Muscle of arm (tissue), 14 donors: ENCODE measurements at places on chromosomes 11 and 22.

DNA sequence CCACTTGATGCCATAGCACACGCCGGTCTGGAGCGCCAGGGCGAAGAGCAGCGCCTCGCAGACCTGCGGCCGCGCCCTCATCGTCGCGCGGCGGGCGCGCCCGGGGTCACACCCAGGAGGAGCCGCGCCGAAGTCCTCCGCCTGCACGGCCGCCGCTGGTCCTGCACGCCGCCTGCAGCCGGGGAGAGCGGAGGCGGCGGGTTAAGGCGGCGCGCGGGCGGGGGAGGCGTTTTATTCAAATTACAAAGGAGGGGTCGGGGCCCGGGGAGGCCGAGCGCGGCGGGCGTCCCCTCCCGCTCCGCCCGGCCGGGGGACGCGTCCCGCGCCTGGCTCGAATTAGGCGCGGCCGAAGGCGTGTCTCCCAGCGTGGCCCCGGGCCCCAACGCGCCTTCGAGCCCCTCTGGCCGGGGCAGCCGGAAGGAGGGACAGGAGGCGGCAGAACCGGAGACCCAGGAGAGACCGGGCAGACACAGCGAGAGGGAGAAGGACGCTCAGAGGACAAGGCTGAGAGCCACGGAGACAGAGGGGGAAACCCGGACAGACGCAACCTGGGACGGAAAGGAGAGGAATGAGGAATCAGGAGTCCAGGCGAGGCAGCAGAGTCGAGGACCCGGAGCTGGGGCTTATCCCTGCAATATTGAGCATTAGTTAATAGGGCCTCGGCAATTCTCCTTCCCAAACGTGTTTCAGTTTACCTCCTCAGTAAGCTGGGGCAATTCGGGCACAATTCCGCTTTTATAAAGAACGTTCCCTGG, at the start of gene WNT11:
WNT11 (minus strand) TSS at position 176 of the 755 bp plus-strand sequence; CDS start at position 81, 95 bp downstream.
- peak; percentile 29 for DNase-seq

DNA sequence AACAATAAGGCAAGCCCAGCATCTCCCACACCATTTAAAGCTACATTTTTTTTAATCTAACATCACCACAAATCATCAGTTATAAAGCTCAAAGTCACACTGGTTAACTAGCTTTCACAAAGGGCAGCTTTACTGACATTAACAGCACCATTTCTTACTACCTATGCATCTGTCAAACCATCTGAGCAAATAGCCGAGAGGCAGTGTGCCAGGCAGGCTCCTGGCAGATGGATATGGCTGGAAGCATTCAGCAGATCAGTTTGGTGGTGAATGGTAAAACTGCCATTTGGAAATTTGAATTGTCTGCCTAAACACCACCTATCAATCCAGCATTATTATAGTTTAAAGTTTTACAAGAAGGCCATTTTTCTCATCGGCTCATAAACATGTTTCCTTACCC, 131.2 kb downstream of the TTC28 start:
- no peak for DNase-seq

DNA sequence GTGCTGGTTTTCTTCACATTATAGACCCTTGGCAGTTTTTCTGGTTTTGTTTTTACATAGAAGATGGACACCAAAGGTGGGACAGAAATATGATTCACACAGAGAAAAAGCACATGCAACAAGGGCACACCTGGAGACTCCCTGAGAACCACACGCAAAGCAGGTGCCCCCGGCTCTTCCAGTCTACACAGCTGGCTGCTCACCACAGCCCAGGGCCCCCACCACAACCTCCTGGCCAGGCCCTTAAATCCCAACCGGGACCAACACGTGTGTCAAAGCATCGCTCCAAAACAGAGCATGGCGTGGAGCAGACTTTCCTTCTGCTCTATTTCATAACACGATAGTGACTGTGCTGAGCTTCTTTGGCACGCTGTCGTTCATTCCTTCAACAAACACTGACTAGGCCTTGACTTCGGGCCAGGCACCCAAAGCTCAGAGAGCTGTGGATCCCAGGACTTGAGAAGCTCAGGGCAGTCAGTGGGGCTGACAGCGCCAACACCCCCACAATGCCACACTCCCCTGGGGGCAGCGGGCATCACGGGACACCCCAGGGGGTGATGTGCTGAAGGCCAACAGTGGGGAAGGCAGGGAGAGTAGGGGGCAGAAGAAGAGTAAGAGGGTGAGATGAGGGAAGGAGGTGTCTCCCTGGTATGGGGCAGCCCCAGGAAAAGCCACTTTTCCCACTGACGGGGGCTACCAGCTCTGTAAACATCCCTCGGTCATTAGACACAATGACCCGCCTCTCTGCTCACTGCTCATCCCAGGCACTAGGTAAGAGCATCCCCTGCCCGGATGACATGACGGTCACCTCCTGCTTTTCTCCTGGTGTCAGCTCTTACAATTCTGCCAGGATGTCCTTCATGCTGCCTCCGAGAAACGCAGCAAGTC, 26.0 kb downstream of the CELSR1 start:
- no peak for DNase-seq

DNA sequence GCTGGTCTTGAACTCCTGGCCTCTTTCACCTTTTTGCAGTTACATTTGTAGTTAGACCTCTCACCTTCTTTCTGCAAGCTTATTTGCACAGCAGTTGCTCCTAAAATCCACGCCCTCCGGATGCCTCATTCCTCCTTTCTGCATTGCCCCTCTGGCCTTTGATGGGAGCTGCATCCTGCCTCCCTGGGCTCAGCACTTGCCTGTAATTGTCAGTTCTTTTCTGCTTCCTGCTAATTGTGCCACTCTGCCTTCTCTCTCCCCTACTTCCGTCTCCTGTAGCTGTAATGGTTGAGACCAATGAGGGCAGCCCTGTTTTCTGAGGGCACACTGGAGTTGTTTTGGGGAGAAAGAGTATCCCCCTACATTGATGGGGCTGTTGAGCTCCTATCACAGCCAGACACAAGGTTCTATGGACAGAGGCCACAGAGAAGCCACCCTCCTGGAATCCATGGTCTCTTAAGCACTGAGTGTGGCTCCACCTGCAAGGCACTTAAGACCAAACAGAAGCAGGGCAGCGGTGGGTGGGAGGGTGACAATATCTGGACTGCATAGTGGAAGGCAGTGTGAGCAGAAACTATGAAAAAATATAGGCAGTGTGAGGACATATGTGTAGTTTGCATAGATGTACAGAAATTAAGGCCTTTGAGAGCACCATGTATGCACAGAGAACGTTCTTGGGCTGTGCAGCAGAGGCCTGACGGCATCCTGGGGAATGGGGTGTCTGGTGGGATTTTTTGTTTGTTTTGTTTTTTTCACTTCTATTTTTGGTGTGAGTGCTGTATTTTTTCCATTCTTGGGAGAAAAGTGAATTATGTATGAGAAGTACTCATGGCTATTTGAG, 30.5 kb downstream of the YDJC start:
- no peak for DNase-seq

DNA sequence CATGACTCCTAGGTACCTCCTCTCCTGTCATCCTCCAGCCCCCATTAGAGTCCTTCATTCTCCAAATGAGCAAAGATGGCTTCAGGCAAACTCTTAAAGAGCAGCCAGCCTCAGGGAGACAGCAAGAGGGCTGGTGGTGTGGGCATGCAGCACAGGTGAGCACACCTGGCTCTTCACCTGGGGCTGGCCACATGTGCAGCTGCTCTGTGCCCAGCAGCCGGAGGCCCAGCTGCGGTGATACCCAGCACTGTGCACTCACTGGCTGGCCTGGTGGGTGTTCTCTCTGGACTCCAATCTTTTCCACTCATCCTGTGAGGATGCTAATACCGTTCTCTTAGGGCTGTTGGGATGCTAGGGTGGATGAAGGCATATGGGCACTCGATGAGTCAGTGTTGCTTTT, 106.1 kb upstream of the PARVA start:
- no peak for DNase-seq

- DNase-seq, result no peak
Measured at GRCh38 chr11:57359896-57360690, 20.9 kb downstream of the PRG3 start.

- DNase-seq, result no peak
Measured at GRCh38 chr11:832529-833113, at the start of gene CD151. CD151 (plus strand) TSS chr11:832952; CDS start chr11:836070, 3,118 bp downstream.

GRCh38 chr11:66862559-66863037, 5.7 kb downstream of the LRFN4 start:
- no peak for DNase-seq

DNA sequence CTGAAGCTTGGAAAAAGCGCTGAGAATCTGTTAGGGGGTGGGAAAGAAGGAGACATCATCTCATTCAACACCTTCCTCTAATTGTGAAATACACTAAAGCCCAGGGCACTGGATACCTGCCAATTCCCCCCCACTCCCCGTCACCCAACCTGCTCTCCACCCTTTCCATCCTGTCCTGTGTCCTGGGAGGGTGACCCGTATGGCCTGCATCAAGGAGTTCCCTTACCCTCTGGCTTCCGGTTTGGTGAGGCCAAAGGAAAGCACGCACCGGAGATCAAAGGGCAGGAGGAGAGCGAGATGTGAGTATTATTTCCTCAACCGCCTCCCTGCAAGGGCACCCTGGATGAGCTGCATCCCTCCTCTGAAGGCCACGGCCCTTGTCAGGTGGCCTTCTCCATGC, 65.0 kb upstream of the PTPRJ start:
- DNase-seq, result no peak

- no peak for DNase-seq
Measured at GRCh38 chr22:23704829-23705228, 14.0 kb downstream of the RGL4 start.

- no peak for DNase-seq
Measured at GRCh38 chr22:32476281-32477195, 1.9 kb downstream of the FBXO7 start.
